ENCODE measurements at places on chromosomes 4 and X.

DNA sequence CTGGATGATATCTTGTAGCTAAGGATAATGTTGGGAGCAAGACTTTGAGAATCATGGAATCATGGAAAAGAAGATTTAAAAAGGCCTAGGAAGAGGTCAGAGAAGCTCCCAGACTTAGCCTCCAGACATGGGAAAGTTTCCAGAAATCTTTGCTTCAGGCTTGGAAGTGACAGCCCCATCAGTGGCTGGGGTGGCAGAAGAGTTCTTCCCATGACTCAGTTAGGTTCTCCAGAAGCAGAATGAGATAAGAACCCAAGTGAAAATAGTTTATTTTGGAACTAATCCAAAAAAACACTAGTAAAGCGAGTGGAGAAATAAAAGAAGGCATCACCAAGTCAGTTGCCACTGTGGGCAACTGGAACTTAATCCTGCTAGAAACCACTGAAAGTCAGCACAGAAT lies 506.9 kb downstream of the MID1IP1 start:
- DNase-seq: no peak

- no peak for DNase-seq
Observed at GRCh38 chrX:131728295-131729145, 184.6 kb downstream of the OR13H1 start.

DNA sequence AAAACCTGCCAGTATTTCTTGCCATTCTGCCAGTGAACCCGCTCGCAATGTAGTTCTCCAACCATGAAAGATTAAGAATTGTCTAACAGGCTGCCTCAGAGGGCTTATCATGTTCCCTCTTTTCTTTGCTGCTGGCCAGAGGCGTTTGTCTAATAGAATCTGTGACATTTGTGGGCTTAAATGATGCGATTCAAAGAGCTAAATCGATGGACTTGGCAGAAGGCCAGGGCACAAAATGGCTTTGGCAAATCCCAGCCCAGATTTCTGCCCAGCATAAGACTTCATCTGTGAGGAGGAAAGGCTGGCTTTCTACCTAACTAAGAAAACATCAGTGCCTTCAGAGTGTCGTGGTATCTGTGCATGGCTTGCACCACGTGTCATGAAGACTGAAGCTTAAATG lies 79.9 kb downstream of the TRPC5OS start:
- DNase-seq: no peak

DNA sequence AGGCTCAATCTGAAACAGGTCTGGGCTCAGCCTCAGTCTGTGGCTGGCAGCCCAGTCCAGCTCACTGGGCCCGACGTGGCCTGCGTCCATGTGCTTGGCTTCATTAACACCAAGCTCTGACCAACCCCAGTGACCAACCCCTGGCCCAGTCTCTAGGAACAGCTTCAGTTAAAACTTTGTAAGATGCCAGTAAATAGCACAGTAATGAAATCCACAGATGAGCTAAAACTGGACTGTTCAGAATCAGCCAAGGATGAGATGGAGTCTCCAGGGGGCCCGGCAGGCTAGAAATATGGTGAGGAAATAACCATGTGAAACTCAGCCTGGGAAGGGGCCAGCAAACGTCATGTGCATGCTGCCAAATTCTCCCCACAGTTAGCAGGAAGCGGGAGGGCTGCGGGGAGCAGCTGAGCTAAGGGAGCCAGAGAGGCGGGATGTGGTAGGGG lies 37.1 kb upstream of the XPNPEP2 start:
- no peak for DNase-seq

DNA sequence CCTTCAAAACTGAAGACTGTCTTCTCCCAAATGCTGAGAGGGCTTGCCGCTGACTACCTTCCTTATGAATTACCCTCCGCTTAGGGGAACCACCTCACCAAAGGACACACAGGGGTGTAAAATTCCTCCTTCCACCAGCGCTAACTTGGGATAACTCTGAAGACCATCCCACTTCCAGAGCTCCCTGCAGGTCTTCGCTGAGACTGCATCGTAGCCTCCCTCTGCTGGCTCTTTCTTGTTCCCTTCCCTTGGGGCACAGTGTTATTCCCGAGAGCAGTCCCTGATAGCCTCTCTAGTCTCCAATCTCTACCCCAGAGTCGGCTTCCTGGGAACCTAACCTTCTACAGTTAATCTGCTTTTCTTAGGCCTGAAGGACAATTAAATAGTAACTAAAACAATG lies 725.5 kb upstream of the ATOH1 start:
- no peak for DNase-seq

DNA sequence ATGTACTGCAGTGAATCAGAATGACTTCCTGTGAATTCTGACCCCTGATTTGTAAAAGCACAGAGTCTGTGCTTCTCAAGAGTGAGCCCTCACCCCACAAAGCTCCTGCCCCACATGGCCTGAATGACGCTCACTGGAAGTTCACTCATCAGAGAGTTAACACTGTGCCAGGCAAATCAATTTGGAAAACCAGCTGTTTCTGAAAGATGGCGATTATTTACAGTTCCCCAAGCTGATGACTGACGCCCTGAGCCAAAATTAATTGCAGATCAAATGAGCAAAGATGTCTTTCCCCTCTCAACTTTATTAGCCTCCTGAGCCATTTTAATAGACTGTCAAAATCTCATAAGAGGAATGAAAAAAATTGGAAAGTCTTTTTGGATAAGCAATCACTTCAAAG lies 118.0 kb downstream of the SLC2A9 start:
- DNase-seq: no peak

- no peak for DNase-seq
Observed at GRCh38 chr4:146273204-146273901, 59.0 kb downstream of the REELD1 start.

- DNase-seq: no peak
Observed at GRCh38 chr4:48634688-48635308, 144.7 kb downstream of the ZAR1 start.

DNA sequence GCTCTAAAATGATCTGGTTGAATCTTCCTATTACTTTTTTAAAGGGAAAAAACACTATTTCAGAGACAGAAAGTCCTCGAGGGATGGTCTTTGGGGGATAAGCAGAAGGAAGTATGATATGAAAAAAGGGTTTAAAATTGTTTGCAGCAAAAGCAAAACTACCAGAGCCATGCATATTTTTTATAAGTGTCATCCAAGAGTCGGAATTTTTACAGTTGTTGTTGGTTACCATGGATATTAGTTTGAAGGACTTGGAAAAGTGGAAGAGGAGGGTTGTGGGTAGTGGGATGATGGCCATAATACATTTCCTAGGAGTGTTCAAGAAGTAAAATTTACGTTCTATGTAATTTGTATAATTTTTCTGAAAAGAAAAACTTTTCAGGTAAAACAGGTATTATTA lies 134.4 kb downstream of the PCDH7 start:
- DNase-seq: no peak

GRCh38 chrX:16606142-16606720 lies 43.7 kb upstream of the S100G start:
- no peak for DNase-seq

Data from inflammatory macrophage treated with lipopolysaccharide for 4 hours (primary cell).